ENCODE measurements at places on chromosomes 11 and 22.

GRCh38 chr11:124884340-124884739 lies 13.3 kb downstream of the ROBO4 start:
- DNase-seq, result no peak

DNA sequence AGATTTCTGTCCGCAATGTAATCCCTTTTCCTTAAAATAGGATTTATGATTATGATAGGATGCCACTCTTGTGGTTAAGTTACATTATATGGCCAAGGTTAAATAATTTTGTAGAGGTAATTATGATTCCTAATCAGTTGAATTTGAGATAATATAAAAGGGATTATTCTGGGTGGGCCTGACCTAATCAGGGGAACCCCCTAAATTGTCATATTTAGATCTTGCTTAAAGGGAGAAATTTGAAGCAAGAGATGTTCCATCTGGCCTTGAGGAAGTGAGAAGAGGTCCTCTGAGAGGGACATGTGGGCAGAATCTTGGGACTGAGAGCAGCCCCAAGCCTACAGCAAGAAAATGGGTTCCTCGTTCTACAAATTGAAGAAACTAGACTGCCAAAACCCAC lies 1550.1 kb upstream of the TENM4 start:
- no peak for DNase-seq

- no peak for DNase-seq
Observed at GRCh38 chr22:34308101-34308500, 387.8 kb upstream of the LARGE1 start.

DNA sequence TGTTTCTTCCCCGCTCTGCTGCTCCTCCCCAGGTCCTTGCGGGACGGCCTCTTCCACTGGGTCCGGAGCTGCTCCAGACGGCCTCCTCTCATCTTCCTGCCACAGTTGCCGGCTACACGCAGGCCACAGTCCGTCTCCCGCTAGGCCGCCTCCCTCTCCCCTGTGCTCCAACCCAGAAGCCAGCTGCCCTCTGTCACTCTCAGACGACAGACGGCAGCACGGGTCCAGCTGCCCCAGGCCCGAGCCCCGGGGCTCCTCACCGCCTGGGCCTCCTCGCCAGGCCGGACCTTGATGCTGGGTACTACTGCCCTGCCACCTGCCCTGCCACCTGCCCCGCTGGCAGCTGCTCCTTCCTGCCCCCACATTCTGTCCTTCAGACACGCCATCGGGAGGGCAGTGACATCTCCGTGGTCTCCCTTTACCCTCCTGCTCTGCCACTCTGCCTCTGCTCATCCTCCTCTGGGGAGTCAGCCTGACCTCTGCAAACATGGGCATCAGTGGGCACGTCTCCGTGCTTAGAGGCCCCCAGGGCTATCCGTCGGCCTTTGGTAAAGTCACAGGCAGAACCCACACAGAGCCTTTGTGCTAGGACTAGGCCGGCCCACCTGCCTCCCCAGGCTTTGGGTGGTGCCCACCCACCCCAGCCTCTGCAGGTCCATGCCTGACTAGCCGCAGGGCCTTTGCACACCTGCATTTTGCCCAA lies 43.1 kb upstream of the TH start:
- no peak for DNase-seq

DNA sequence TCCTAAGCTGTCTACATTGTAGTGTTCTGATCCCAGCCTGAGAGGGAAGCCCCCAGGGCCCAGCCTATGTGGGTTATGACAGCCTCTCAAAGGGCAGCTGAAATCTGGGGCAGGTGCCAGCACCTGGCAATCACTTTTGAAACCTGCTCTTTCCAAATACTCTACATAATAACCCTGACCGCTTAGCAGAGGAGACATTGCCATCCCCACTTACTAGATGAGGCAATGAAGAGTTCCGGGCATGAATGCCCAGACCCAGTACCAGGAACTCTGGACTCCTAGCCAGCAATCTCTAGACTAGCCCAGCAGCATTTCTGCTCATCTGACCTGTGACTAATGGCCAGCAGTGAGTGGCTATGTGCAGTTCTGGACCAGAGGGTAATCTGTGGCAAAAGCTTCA lies 412.4 kb upstream of the CADM1 start:
- no peak for DNase-seq

GRCh38 chr11:65298131-65298535 lies 16.5 kb upstream of the CDC42EP2 start:
- DNase-seq, result no peak

DNA sequence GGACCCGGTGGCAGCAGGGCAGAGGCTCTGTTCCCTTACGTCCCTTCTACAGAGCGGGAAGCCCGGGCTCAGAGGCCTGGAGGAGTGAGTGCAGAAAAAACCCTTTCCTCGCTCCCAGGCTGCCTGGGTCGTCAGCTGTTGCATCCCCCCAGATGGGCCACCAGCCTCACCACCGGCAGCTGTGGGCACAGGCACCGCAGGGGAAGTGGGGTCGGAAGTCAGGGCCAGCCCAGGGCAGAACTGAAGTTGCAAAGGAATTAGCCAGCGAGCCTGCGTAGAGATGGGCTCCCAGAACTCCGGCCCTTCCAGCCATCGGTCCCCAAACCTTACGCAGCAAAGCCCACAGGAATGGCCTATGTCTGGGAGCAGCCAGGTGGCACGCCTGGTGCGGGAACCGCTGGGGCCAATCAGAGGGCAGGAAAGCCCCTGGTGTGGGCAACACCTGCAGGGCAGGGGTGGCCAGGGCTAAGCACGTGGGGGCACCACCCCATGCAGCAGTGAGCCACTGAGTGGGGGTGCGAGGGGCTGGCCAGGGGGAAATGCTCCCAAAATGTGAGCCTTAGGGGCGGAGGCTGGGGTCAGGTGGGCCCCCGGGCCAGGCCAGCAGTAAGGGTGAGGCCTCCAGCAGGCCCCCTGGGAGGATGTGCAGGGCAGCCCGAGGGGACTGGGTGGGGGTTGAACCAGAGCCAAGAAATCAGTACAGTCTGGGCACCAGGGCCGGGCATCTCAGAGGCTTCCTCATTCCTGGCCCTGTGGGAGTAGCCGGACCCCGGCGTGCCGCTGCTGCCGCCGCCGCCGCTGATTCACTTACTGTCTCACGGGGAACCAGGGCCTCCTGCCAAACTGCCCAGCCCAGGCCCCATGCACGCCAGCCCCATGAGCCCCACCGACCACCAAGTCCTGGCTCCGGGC lies 58.2 kb downstream of the WNT7B start:
- DNase-seq, result no peak

- DNase-seq, result no peak
Observed at GRCh38 chr22:24883432-24883831, 63.1 kb downstream of the LHFPL7 start.

DNA sequence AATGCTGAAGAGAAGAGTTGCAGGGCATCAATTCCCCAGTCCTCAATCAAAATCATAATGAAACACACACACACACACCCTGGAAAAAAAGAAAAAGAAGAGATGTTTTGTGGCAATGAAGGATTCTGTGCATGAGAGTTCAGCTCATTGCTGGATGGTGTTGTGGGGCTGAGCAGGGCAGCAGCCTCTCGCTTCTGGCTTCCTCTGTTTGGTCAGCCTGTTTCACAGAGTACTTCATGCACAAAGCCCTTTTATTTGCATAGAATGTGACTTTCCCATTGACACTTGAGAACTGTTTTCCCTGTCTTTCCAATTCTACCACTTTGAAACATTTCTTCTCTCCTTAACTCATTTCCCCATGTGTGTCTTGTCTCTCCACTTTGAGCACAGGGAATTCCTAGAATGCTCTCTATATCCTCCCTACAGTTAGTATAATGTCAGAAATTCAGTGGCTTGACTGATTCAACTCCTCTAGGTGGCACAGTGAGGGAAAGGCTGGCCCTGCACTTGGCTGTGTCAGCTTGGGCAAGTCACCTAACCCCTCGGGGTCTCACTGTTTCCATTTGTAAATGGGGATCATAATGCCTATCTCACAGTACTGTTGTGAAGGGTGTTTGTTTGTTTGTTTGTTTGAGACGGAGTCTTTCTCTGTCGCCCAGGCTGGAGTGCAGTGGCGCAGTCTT lies 25.4 kb upstream of the BSX start:
- DNase-seq, result no peak

- no peak for DNase-seq
Observed at GRCh38 chr11:80473562-80473961, 1032.7 kb upstream of the TENM4 start.

- no peak for DNase-seq
Observed at GRCh38 chr22:49779211-49779610, 48.5 kb downstream of the BRD1 start.

DNA sequence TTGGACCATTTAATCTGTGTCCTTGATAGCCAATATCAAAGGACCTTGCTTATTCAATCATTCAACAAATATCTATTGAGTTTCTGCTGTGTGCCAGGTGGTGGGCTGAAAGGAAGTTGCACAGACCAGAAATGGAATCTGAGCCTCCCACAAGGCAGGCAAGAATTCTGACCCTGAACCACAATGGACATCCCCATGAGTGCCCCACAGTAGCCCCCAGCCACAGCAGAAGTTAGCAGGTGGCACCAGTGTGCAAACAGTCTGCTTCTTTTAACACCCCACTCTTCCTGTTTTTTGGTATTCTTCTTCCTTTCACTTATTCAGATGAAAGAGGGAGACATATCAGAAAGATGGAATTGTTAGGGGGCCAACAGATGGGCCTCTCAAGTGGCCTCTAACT lies 12.2 kb upstream of the SERPING1 start:
- no peak for DNase-seq

DNA sequence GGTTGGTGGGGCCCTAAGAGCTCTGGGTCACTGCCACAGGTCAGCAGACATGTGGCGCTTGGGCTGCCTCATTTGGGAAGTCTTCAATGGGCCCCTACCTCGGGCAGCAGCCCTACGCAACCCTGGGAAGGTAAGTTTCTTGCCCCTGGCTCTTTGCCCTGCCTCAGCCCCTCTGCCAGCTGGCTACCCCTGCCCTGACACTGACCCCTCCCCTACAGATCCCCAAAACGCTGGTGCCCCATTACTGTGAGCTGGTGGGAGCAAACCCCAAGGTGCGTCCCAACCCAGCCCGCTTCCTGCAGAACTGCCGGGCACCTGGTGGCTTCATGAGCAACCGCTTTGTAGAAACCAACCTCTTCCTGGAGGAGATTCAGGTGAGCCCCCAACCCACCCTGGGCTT lies 1.9 kb downstream of the SCYL1 start:
- no peak for DNase-seq

DNA sequence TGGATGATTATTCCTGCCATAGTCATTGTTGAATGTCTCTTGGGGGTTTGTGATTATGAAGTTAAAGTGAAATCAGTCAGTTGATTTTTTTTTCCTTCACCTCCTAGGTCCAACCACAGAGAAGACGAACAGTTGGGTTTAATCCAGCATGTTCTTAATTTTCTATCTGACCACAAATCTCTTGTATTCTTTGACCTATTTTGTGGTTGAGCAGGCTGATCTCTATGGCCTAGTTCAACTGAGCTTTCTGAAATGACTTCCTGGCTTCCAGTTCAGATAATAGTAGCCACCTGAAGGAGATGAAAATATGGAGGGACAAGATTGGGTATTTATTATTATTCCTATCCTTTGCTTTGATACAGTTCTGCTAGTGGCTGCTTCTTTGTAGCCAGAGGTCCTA lies 5.2 kb upstream of the OR56A5 start:
- DNase-seq, result no peak

DNA sequence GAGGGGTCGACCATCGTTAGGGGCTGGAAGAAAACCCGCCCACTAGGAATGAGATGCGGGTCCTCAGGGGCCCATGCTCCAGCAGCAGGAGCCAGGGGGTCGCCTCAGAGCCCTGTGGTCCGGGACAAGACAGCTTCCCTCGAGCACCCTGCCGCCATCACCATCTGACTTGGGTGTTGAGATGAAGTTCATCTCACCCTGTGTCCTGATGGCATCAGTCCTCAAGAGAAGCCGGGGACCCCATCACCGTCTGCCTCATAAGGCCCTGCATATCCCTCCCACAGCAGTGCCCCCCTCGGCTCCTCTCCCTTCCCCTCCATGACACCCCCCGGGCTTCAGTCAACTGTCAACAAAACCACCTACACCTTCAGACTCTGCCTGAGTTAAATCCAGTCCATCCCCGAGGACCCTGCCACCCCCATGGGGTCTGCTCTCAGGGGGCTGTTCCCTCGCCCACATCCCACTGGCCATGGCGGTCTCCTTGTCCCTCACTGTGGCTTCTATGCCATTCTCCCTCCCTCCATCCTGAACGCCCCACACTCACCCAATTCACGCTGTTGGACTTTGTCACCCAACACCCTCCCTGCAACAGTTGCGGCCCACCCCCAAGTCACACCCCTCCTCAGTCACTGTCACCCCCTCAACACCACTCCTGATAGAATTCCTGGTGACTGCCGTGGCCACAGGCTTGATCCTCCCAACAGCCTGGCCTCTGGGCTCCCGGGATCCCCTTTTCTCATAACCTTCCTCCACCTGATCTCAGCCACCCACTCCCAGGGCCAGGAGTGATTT lies 87.7 kb upstream of the RTL6 start:
- no peak for DNase-seq

DNA sequence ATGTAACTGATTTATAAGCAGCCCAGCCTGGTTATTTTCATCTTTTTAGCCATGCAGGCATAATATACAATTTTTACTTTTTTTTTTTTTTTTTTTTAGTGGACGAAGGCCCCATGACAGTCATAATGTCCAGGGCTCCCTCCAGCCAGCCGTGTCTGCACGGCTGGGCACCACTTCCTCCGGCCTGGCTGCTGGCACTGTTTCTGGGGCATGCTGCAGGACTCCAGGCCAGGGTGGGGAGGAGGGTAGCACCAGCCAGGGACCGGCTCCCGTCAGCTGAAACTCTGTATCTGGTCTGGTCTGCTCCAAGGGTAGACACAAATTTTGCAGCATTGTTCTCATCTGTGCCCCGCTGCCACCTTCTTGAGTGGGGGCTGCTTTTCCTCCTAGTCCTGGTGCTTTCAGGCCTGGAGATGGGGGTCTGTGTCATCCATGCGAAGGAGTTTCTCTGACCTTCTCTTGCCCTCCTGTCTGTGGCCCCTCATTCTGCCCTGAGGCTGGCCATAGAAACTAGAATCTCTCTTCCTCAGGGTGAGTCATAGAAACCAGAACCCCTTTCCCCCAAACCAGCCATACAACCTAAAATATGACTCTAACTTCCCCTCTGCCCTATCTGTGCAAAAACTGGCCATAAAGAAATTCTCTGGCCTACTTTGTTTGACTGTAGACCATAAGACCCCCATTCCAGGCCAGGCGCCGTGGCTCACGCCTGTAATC lies 9.2 kb upstream of the RRP7A start:
- no peak for DNase-seq
